Forelimb muscle (tissue), 1 donor: ENCODE measurements at places on chromosomes 13 and 19.

- no peak for DNase-seq
These were observed 128.9 kb downstream of the COG6 start for GRCh38 chr13:39784347-39784746.

DNA sequence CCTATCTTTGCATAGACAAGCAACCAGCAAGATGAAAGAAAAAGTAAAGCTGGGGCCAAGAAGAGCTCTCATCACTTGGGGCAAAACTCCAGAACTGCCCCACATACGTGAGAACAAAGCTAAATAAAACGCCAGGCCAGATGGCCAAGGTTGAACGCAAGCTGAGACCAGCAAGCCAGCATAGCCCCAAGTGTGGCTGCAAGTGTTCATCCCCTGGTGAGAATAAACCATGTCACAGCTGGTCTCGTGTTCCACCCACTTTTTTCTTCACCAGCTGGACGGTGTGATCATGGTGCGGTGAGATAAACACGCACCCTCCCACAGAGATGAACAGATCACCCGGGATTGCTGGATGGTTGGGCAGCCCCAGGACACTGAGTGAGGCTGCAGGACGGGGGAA lies 109.6 kb upstream of the CACNA1A start:
- DNase-seq = no peak

- DNase-seq = no peak
These were observed 1.5 kb downstream of the UNC13A start for GRCh38 chr19:17686592-17687024.

DNA sequence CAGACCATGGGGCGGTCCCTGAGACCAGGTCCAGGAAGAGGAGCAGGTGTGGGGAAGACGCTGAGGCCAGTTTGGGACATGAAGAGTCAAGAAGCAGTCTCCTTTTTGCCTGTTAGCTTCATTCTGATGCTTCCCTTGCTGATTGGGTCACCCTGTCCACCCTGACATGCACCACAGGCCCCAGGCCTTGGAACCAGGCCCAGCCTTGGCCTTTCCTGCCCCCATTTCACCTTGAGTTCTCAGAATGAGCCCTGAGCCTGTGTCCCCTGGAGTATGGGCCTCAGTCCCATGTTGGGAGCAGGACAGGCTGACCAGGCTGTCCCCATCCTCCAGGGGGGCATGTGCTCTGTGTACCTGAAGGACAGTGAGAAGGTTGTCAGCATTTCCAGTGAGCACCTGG lies 4.9 kb upstream of the TIMM50 start:
- DNase-seq = no peak

- DNase-seq = no peak
These were observed 58.4 kb downstream of the PEPD start for GRCh38 chr19:33463199-33463598.

DNA sequence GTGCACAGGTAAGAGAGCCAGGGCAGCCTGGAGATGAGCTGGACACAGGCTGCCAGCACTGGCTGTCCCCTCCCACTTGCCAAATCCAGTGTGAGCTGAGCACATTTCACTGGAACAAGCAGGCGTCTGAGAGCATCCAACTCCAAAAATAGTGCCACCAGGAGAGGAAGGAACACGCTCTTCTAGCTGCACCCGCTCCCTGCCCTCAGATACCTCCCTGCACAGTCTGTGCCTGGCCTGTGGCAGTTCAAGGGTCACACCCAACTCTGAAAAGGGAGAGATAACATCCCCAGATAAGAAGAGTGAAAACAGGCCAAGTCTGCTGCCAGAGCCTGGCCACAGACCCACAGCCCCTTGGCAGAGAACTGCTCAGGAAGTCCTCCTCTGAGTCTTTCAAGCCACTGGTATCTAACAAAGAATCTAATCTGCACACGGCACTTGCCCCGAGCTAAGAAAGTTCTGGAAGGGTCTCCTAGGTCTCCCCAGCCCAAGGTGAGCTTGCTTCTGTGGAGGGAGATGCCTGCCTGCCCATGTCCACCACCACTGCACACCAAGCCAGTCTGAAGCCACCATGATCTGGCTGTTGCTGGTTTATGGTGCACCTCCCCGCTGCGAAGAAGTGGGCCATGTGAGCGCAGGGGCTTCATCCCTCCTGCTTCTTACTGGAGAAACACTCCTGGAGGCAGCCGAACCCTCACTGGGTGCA lies 14.7 kb downstream of the ELL start:
- DNase-seq = no peak

- DNase-seq = no peak
These were observed 39.3 kb downstream of the LMO7 start for GRCh38 chr13:75675421-75675820.

DNA sequence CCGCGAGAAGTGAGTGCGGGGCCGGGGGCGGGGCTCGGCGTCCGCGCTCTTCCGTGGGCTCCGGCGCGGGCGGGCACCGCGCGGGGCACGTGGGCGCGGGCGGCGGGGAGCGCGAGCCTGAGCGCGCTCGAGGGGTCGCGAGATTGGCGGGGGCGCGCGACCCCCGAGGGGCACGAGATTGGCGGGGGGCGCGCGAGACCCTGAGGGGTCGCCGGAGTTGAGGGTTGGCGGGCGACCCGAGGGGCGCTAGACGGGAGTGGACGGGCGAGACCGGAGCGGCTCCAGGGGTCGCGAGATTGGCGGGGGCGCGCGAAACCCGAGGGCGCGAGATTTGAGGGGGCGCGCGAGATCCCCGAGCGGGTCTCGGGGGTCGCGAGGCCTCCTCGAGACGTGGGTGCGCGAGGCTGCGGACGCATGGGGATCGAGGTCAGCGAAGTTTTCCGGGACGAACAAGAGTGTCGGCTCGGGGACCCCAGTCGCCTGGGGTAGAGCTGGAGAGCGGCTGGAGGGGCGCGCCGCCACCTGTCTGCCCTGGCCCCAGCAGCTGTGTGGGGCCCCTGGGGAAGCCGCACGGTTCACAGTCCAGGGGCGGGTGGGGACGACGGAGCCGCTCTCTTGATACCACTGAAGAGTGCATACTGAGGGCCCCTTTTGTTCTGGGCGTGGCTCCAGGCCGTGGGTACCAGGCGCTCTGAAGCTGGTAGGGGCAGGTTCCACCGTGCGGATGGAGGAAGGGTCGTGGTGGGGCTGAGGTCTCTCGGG lies 682 bp downstream of the SSBP4 start:
- no peak for DNase-seq

- no peak for DNase-seq
These were observed 8.6 kb downstream of the BRCA2 start for GRCh38 chr13:32323912-32324311.

DNA sequence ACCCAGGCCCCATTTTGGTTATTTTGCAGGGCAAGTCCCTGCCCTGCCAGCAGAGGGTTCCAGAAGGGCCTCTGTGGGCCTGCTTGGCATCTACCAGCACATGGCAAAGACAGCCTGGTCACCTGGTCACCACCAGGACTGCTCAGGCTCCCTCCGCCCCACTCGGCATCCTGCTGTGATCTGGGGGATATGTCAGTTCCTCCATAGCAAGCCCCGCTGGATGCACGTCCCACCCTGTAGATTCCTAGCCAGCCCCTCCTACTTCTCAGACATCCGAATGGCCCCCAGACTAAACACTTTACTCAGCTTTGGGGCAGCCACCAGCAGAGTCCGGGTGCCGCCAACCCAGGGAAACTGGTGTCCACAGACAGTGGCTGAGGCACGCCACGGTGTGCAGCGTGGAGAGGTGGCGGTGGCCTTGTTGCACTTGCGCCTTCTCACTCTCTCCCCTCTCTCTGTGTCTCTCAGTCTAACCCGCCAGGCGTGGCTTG lies 31.8 kb upstream of the USE1 start:
- no peak for DNase-seq

DNA sequence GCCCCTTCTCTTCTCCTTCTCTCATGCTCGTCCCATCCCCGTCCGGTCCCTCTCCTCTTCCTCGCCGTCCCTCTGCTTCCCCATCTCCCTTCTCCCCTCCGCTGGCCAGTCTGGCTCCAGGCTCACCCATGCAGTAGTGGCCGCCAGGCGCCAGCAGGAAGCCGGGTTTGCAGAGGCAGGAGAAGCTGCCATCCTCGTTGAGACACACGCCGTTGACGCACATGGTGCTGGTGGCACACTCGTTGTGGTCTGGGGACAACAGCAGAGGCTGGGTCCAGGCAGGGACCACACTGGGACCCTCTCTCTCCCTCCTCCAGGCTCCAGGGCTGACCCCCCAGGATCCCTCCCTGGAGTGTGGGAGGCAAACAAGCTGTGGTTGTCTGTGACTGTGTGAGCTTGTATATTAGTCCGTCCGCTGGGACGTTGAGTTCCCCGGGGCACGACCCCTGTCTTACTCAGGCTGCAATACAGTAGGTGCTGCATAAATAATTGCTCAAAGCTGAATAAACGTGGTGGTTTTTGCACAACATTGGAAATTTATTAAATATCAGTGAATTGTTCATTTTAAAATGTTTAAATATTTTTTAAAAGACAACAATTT lies 16.4 kb downstream of the FBN3 start:
- DNase-seq = no peak

DNA sequence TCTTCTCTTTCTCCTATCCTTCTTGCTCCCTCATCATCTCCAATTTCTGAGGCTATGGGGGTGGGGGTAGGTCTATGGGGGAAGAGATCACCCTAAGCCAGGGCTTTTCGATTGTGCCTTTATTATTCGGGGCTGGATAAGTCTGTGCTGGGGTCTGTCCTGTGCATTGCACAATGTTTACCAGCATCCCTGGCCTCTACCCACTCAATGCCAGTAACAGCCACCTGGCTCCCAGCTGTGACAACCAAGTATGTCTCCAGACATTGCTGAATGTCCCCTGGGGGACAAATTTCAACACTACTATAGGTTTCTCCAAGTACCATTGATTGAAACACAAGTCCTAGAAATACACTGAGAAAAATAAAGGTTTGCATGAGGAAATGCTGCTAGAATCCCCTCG lies 13.2 kb downstream of the CBY2 start:
- no peak for DNase-seq

DNA sequence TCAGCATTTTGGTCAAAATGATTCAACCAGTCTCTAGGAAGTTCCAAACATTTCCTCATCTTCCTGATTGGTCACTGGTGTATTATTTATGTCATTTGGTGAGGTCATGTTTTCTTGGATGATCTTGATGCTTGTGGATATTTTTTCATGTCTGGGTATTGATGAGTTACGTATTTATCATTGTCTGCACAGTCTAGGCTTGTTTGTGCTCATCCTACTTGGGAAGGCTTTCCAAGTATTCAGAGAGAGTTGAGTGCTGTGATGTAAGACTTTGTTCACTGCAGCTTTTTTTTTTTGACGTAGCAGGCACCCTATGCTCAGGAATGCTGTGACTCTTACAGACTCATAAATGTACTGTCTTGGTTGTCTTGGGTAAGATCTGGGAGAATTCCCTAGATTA lies 509.5 kb downstream of the SLITRK1 start:
- DNase-seq = no peak

DNA sequence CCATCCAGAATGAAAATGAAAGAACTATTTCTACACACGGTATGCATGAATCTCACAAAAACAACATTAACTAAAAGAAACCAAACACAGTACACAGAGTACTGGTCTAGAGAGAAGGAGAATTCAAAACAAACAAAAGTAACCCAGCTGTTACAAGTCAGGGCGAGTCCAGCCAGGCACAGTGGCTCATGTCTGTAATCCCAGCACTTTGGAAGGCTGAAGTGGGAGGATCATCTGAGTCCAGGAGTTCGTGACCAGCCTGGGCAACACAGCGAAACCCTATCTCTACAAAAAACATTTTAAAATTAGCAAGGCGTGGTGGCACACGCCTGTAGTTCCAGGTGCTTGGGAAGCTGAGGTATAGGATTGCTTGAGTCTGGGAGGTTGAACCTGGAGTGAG lies 1.7 kb upstream of the PSMC4 start:
- DNase-seq = no peak

- no peak for DNase-seq
These were observed 1708.9 kb downstream of the SLITRK5 start for GRCh38 chr13:89380101-89380500.

DNA sequence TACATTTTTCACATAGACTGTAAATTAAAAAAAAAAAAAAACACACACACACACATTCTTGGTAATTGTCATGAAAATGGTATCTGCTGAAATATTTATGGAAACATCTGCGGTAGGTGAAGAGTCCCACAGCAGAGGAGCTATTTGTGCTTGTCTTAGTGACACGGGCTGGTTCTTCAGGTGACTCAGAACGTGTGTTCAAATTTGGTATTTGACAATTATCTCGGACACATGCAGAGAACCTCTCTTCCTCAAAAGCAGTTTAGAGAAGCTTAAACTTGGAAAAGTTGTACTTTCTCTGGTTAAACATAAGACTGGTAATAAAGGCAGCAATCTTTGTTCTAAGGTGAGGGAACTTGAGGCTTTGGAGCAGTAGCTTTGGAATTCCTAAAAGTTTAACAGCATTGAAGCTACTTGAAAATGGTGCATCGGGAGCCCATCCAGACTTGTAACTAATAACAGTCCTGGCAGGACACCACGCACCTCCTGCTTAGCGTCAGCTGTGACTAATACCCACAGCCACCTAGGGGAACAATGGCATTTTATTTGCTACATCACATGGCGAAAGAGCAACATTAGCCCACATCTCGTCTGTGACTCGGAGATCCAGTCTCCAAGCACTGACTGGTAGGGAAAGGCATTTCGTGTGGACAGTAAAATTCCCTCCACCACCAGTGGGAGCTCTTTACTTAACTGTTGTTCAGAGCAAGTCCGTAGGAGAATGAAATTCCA lies 1505.1 kb upstream of the SLC10A2 start:
- peak; percentile 46 for DNase-seq

GRCh38 chr13:69324090-69324886 lies 783.3 kb upstream of the ATXN8OS start:
- DNase-seq = peak; percentile 4

DNA sequence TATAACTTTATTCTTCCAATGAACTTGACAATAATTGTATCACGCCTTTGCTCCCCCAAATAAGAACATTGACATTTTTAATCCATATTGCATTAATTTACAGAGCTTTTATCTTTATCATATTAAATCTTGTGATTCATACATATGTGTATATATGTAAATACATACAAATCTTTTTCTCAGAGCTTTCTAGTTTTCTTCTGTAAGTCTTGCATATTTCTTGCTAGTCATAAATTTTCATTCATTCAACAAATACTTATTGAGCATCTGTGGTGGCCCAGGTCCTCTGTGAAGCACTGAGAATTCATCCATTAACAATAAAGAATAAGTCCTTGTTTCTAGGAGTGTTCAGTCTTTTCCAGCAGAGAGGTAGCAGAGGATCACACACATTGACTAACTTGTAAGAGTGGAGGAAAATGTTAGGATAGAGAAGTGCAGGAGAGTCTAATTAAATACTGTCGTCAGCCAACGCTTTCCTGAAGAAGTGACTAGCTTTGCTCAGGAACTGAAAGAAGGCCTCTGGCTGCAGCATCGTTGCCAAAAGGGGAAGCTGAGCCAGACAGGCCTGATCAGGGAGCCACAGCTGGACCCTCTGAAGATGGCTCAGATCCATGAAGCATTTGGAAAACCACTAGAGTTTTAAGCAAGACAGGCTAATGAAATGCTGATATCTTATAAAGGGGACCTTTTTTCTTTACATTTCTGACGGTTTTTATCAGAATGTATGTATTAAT lies 38.6 kb upstream of the LAMP1 start:
- no peak for DNase-seq

- no peak for DNase-seq
These were observed 1.2 kb downstream of the ADAMTSL5 start for GRCh38 chr19:1511318-1512317.
